Astrocyte of the cerebellum (primary cell): ENCODE measurements at places on chromosomes 3 and 15.

- DNase-seq: no peak
Measured at GRCh38 chr15:69551391-69552056, 98.9 kb downstream of the RPLP1 start.

- peak; percentile 60 for DNase-seq
Measured at GRCh38 chr3:9280451-9281219, 31.2 kb upstream of the SRGAP3 start.

- DNase-seq: no peak
Measured at GRCh38 chr3:141835557-141836229, 40.8 kb upstream of the ATP1B3 start.

DNA sequence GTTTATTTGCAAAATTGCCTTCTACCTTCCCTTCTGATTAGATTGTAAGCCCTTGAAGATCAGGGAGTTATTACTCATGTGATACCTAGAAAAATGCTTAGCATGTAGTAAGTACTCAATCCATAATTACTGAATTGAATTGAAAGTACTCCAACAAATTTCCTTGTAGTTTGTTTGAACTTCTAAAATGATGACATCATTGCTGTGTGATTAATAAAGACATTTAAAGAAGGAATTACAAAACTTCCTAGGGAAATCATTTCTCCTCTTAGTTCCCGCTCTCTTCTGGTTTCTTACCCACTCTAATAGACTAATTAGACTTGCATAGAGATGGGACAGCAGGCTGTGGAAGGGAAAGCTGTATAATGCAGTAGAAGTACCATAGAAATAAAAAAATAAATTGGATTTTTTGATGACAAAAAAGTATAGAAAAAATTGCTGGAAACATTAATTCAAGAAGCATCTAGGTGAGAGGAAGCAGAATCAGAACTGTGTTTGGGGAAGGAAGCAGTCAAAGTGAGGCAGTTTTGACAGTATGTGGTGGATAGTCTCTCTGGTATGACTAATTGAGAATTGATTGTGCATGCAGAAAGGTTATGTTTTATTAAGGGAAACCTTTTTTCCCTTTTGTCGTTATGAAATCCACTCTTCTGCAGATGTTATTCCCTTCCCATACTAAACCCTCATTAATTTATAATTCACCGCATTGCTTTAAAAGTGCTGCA, 93.0 kb downstream of the ALCAM start:
- no peak for DNase-seq

GRCh38 chr3:139325551-139325950, 18.3 kb upstream of the MRPS22 start:
- no peak for DNase-seq

- DNase-seq: no peak
Measured at GRCh38 chr15:42741710-42742109, 4.8 kb upstream of the CDAN1 start.

- no peak for DNase-seq
Measured at GRCh38 chr3:33060609-33061337, 36.2 kb downstream of the GLB1 start.

DNA sequence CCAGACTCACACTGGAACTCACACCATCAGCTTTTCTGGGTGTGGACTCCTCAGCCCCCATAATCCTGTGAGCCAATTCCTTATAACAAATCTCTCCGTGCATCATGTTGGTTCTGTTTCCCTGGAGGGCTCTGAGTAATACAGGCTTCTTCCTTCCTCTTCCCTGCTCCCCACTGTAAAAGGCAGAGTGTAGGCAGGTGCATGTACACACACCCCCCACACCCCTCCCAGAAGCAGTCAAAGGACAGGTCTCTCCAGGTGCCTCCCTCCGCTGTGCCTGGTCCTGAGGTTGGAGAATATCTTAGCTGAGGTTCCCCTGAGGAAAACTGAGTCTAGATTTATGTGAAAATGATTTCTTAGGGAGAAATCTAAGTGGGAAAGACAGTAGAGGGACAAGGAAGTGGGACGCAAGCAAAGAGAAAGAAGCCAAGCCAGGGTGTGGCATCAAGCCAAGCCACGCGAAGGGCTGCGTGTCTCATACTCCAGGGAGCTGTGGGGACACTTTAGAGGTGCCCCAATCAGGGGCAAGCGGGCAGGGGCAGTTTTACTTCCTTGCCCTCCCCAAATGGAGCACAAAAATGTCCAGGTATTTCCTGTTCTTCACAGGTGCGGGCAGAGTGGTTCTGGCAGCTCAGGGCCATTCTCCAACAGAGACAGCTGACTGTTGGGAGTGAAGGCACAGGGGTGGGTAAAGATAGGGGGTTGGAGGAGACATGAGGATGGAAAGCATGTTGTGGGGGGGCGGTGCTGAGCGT, 86.6 kb downstream of the HMG20A start:
- no peak for DNase-seq

DNA sequence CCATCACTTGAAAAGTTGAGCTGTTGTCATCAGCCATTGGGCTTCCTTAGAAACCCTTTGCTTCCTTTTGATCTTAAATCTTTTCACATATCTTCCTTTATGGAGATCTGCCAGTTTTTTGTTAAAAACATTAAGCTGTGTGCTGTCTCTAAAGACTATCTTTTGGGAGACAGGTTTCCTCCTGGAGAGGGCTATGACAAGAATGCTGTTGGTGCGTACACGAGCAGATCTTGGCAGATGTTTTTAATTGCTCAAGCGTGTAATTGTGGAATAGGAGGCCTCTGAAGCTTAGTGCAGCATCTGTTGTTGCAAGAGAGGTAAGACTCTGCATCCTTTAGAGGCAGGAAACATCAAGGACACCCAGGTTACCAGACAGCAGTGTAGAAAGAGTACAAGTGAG, 56.8 kb downstream of the PHLDB2 start:
- DNase-seq: peak; percentile 67

- no peak for DNase-seq
Measured at GRCh38 chr3:126873416-126873815, 109.5 kb upstream of the PLXNA1 start.

GRCh38 chr3:195040773-195041520, 230.0 kb downstream of the XXYLT1 start:
- no peak for DNase-seq

- no peak for DNase-seq
Measured at GRCh38 chr15:31301673-31301990, 25.0 kb upstream of the KLF13 start.

- no peak for DNase-seq
Measured at GRCh38 chr15:78070049-78070700, 7.3 kb downstream of the TBC1D2B start.

DNA sequence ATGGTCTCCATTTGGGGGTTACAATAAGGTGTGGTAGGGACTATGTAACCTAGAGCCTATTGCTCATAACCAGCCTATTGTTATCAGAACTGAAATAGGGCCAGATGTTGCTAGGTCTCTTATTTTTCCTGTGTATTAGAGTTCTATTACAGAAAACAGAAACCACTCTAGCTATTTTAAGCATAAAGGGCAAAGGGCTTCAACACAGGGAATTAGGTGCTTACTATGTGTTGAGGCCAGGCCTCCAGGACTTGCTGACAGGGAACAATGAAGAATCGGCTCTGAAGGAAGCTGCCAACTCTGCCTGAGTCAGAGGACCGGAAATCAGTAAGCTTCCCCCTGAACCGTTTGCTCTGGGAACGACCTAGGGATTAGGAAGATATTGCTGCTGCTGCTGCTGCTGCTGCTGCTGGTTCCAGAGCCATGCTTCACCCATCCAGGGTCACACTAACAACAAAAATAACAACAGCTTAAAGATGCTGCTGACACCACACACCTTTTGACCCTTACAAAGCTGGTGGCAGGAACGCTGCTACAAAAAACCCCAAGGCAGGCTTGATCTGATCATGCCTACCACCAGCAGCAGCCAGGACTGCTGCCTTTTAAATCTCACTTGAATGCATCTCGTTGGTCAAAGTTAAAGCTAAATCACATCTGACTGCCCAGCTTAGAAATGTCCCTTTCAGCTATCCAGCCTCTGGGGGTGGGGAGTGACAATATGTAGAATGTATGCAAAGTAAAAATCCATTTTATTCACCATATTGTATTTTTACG, 276.9 kb upstream of the IL12A start:
- DNase-seq: peak; percentile 57

DNA sequence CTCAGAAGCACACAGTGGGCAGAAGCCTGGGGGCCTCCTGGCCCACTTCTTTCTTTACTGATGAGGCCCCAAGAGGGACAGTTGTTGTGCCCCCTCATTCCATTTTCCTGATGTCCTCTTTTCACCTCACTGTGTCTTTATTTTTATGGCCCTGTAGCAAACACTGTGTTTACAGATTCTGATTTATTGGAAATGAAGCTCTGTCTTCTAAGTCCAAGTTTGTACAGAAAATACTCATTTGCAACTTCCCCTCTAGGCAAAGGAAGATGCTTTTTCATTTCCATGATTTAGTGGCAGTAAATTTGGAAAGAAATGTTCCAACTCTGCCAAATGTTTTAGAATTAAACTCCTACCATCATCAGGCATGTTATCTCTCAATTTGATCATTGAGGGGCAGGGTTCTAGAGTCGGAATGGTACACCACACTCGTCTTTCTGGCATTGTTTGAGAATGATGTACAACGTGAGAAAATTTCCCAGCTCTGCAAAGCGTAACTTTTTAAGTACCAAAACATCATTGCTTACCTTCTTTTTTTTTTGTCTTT, 129.7 kb downstream of the ARNT2 start:
- DNase-seq: no peak

GRCh38 chr15:57118013-57118799, 199.8 kb downstream of the TCF12 start:
- no peak for DNase-seq

GRCh38 chr15:59131969-59132562, 27.1 kb downstream of the CCNB2 start:
- no peak for DNase-seq

DNA sequence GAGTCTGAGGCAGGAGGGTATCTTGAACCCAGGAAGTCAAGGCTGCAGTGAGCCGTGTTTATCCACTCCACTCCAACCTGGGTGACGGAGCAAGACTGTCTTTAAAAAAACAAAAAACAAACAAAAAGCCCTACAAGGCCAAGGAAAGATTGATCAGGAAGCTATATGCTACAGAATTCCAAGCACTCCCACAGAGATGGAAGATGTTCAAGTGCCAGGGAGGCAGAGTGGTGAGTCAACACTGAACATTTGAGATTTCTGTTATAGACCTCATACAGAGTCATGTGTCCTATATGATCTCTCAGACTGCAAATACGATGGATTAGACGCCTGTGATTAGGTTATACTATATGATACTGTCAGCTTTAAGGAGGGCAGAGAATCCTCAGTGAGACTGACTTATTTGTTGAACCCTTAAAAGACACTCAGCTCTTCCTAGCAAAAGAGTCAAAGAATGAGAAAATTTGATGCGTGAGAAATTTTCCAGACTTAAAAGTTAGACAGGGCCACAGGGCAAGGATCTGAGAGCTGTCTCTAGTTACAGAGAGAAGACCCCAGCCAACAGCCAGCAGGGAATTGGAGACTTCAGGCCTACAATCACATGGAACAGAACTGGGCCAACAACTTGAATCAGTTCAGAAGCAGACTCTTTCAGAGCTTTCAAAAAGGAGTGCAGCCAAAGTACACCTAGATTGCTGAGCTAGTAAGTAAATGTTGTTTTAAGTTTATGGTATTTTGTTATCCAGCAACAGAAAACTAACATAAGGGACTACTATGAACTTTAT, 107.6 kb downstream of the PIK3CB start:
- peak; percentile 52 for DNase-seq

- DNase-seq: no peak
Measured at GRCh38 chr3:142251951-142252350, 26.6 kb upstream of the GK5 start.

GRCh38 chr3:196360586-196360985, 22.4 kb upstream of the TM4SF19 start:
- peak; percentile 42 for DNase-seq

GRCh38 chr15:40871749-40872617, 2.1 kb downstream of the RHOV start:
- no peak for DNase-seq

DNA sequence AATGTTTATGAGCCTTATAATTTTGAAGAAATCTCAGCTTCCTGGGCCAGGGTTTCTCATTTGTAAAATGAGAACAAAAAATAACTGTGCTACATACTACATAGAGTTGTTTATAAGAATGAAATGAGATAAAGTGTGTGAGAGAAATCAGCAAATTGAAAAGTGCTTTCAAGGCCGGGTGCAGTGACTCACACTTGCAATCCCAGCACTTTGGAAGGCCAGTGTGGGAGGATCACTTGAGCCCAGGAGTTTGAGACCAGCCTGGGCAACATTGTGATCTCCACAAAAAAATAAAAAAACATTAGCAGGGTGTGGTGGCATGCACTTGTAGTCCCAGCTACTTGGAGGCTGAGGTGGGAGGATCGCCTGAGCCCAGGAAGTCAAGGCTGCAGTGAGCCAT, 22.4 kb downstream of the FOXB1 start:
- DNase-seq: no peak

DNA sequence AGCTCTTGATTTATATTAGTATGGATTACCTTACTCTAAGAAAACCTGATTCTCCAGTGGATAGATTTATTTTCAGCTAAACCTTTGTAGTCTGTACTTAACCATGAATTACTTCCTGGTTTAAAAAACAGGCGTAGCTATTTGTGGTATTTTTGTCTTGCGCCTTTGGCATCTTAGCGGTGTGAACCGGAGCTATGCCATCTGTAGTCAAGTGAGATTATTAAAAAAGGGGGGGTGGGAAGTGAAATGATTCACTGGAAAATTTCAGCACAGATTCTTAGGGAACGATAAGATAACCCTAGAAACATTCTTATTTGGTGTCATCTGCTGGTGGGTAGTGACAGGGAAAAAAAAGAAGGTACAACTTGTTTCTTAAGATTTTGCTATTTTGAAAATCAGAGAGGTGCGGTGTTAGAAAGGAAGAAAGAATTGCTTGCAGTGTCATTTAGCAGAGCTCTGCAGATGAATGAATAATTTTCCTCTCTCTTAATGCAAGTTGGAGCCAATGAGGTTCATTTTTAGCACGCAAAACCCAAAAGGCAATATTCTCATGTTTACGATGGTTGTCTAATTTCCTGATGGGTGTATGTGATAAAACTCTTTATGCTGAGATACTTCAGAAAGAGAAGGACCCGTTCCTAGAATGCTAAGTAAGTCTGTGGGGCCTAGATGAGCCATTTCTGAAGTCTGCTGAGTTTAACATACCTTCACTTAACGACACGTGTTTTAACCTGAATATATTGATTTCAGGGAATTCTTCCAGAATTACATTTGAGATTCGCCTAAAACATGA, 44.0 kb downstream of the PSMD6 start:
- no peak for DNase-seq

DNA sequence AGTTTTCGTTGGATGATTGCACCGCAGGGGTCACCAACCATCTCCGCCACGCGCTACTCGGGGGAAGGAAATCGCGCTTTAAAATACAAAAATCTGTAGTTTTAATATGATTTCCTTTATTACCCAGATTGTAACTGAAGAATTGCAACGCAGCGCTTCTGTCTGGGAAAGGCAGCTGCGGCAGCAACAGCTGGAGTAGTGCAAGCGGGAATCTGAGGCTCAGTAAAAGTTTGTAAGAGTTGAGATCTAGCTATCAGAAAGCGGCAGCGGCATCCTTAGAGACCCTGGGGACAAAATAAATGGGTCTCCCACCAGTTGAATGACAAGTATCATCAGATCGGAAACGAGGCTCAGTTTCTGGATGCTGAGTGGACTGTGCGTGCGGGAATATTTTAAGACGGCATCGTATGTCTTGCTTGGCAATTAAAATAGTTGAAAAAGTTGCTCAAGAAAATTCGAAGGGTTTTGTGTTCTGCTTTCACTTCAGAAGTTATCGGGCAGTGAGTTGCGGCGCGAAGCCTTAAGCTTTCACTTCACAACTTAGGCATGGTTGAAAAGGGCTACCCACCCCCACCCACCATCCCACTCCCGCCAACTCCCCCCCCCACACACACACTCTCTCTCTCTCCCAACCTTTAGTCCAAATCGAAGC, 2.7 kb downstream of the MECOM start:
- DNase-seq: peak; percentile 49
